ENCODE measurements at places on chromosomes 5 and 9. TPM values are rescaled to one million over a fixed set of nuclear protein-coding genes. Genes with fewer than 3 reads are reported as not detected.

PCBD2 gene
- 9.6 TPM for polyA plus RNA-seq

OBP2B gene
- polyA plus RNA-seq = not detected

GHR gene
- not detected for polyA plus RNA-seq

SPARC gene
- not detected for polyA plus RNA-seq

PCDHB4 gene
- polyA plus RNA-seq = not detected

- no peaks in the 10 kb centered on the region for H3K27me3 ChIP-seq
- H3K27ac ChIP-seq = no peak overlapping the region
- H3K4me1 ChIP-seq = no peaks in the 10 kb centered on the region
- H3K4me3 ChIP-seq = no peak overlapping the region
- H3K36me3 ChIP-seq = no peaks in the 10 kb centered on the region
- no peak for DNase-seq
Measured at GRCh38 chr5:171596391-171596878, 177.0 kb downstream of the FGF18 start.

DNA sequence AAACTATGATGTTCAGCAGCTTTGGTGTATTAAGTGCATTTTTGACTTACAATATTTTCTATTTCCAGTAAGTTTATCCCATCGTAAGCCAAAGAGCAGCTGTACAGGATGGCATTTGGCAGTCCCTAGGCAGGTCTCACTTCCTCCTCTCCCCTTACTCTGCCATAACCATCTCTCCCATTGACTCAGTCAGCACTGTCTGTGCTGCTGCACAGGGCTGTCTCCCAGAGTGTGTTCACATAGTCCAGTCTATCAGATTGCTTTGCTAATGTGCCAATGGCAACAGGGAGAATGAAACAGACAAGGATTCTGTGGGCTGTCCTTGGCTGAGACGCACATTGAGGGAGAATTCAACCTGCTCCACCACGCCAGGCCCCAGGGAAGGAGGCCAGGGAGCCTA is 47.0 kb upstream of the CAST start:
- no peaks in the 10 kb centered on the region for H3K36me3 ChIP-seq
- no peaks in the 10 kb centered on the region for H3K27me3 ChIP-seq
- no peak overlapping the region for H3K4me3 ChIP-seq
- H3K4me1 ChIP-seq = peaks cover 3% of the 10 kb centered on the region
- H3K27ac ChIP-seq = no peak overlapping the region

GRCh38 chr9:90288275-90288639 is 354.4 kb downstream of the DIRAS2 start:
- no peak for DNase-seq
- H3K4me1 ChIP-seq = no peaks in the 10 kb centered on the region
- no peak overlapping the region for H3K27ac ChIP-seq

DNA sequence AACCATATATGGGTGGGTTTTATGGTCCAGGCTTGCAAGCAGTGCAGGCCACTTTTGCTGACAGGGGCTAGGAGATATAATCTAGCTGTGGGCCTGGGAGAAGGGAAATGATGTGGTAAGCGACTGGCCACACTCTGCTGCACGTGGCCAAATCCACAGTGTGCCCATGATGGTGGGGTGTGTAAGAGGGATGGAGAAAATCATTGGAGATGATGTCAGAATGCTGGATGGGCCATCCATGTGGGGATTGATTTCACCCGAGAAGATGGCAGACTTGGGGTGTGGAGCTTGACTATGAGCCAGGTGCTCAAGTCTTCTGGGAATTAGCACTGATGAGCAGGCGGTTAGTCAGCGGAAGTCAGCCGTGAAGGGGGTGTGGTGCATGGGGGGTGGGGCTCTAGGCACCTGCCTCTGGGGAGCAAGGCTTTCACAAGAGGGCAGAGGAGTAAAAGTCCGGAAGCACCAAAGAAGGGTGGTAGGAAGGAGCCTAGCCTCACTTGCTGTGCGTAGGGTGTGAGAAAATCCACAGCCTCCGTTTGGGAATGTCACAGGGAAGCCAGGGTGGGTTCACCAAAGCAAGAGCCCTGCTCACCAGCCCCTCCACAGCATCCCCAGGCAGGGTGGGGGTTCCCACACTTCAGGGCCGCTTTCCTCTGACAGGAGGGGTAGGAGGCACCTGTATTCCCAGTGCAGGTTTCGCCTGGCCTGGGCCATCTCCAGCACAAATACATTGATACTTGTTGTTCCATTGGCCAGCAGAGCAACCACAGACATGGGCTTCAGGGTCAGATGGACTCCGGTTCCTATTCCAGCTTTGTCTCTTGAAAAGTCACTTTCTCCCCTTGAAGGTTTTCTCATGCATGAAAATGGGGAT is 44.5 kb upstream of the ANGPTL2 start:
- DNase-seq = no peak
- H3K27me3 ChIP-seq = no peaks in the 10 kb centered on the region
- H3K27ac ChIP-seq = no peak overlapping the region
- H3K36me3 ChIP-seq = no peaks in the 10 kb centered on the region
- H3K4me1 ChIP-seq = no peaks in the 10 kb centered on the region

DNA sequence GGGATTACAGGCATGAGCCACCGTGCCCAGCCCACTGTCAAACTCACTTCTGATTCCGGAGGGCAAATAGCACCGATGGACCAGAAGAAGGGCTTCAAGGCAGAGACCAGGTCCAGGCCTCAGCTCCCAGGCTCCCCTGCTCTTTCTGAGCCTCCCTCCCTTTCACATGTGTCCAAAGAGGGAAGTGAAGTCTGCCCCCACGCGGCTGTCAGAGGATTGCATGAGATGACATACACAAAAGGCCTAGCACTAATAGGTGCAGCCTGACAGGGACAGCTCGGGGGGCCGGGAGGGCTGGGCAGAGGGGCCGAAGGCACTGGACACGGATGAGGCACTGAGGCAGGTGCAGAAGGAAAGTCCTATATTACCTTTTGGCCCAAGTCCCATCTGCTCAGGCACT is 16.1 kb downstream of the FBP1 start:
- H3K27me3 ChIP-seq = no peaks in the 10 kb centered on the region
- no peaks in the 10 kb centered on the region for H3K4me1 ChIP-seq
- no peaks in the 10 kb centered on the region for H3K36me3 ChIP-seq
- no peak overlapping the region for H3K27ac ChIP-seq

GRCh38 chr5:14185326-14186058 is 42.4 kb downstream of the TRIO start:
- H3K4me1 ChIP-seq = no peaks in the 10 kb centered on the region
- no peak overlapping the region for H3K4me3 ChIP-seq
- H3K27me3 ChIP-seq = no peaks in the 10 kb centered on the region
- no peaks in the 10 kb centered on the region for H3K36me3 ChIP-seq
- H3K27ac ChIP-seq = no peak overlapping the region
- DNase-seq = no peak

GRCh38 chr5:72749362-72749997 is 67.0 kb upstream of the TNPO1 start:
- H3K4me3 ChIP-seq = no peak overlapping the region
- H3K36me3 ChIP-seq = no peaks in the 10 kb centered on the region
- no peaks in the 10 kb centered on the region for H3K27me3 ChIP-seq
- no peaks in the 10 kb centered on the region for H3K4me1 ChIP-seq
- H3K27ac ChIP-seq = no peak overlapping the region

DNA sequence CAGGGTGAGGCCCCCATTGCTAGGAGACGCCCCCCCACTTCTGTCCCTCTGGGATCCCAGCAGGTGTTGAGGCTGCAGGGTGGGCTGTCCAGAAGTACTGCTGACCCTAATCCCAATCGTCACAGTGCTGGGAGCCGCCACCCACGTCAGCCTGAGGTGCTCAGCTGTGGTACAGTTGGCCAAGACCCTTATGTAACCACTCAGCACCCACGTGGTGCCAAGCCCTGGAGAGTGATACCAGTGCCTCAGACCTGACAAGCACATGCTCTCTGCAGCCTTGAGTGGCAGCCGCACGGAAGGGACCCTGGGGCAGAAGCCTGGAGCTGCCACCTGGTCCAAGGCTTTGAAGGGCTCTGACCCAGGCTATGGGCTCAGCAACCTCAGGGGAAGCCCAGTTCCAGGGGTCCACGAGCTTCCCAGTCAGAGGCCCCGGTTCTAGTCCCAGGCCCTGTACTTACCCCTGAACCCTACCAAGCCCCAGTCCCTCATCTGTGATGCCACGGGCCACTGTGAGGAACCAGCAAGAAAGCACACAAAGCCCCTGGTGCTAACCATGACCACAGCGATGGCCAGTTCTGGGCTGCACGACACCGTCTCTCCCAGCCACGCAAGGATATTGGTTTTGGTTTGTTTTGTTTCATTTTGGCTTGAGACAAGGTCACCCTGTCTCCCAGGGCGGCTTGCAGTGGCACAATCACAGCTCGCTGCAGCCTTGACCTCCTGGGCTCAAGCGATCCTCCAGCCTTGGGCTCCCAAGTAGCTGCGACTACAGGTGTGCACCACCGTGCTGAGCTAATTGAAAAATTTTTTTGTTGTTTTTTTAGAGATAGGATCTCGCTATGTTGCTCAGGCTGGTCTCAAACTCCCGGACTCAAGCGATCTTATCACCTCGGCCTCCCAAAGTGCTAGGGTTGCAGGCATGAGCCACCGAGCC is 50.7 kb downstream of the DBH start:
- no peak overlapping the region for H3K4me3 ChIP-seq
- no peaks in the 10 kb centered on the region for H3K27me3 ChIP-seq
- H3K36me3 ChIP-seq = no peaks in the 10 kb centered on the region
- H3K27ac ChIP-seq = no peak overlapping the region
- H3K4me1 ChIP-seq = peaks cover 38% of the 10 kb centered on the region

- no peak for DNase-seq
- H3K4me1 ChIP-seq = no peaks in the 10 kb centered on the region
- H3K36me3 ChIP-seq = no peaks in the 10 kb centered on the region
- H3K4me3 ChIP-seq = no peak overlapping the region
- H3K27ac ChIP-seq = no peak overlapping the region
Measured at GRCh38 chr5:104512063-104512825, 949.7 kb upstream of the NUDT12 start.

DNA sequence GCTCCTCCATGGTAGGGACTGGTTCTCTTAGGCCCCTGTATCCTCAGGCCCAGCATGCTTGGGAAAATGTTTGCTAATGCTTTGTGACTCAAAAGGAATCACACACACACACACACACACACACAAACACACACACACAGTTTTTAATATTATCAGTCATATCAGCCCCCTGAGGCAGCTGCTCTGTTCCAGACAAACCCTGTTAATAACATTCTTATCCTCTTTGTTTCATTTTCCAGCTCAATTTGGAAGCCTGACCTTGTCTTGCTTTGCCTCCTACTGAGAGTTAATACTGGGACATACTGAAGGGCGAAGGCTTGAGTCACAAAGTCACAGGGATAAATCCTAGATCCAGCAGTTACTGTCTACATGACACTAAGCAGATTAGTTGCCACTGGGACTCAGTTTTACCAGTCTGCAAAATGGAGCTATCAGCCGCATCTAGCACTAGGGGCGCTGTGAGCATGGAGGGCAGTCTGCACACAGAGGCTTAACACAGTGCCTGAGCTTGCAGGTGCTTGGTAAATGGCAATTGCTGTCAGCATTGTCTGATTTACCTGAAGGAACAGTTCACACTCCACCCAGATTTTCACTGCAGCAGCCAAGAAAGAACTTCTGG is 37.1 kb upstream of the KCNMB1 start:
- DNase-seq = no peak
- no peaks in the 10 kb centered on the region for H3K36me3 ChIP-seq
- no peak overlapping the region for H3K4me3 ChIP-seq
- no peak overlapping the region for H3K27ac ChIP-seq
- no peaks in the 10 kb centered on the region for H3K4me1 ChIP-seq
- H3K27me3 ChIP-seq = no peaks in the 10 kb centered on the region

GRCh38 chr9:95809686-95810085 is 65.8 kb upstream of the ERCC6L2 start:
- no peak overlapping the region for H3K4me3 ChIP-seq
- no peaks in the 10 kb centered on the region for H3K36me3 ChIP-seq
- H3K27ac ChIP-seq = no peak overlapping the region
- DNase-seq = no peak

DNA sequence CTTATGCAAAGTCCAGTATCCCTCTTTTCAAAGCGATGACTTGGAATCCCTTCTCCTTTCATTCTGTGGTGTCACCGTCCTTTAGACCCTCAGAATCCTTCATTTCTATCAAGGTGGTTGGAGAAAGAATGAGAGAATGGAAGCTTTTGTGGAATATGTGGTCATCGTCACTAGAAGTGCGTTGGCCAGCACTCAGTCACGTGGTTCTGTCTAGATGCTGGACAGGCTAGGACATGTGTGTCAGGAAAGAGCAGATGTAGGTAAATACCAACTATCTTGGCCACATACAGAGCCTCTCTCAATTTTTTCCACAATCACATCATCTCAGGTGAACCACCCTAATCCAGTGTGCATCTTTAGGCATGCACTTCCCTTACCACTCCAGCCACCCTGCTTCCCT is 206.0 kb downstream of the ARRDC3 start:
- no peak overlapping the region for H3K27ac ChIP-seq
- no peaks in the 10 kb centered on the region for H3K27me3 ChIP-seq
- no peak overlapping the region for H3K4me3 ChIP-seq
- no peaks in the 10 kb centered on the region for H3K36me3 ChIP-seq
- H3K4me1 ChIP-seq = no peaks in the 10 kb centered on the region

DNA sequence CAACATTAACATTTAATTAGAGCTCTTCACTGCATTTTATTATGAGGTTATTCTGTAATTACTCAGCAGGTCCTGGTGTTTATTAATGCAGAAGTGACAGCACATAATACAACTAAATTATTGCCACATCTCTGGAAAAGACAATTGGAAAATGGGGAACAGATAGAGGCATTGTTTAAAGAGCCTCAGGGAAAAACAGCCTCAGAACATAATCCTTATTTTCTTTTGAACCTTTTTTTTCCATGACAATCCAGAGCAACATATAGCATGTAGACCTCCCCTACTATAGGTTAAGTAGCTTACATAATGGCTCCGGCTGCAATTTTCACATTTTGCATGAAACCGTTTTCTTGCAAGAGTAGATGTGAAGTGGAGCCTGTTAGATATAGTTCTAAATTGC is 87.2 kb downstream of the RMI1 start:
- H3K27me3 ChIP-seq = no peaks in the 10 kb centered on the region
- no peaks in the 10 kb centered on the region for H3K36me3 ChIP-seq
- no peak for DNase-seq
- no peaks in the 10 kb centered on the region for H3K4me1 ChIP-seq
- no peak overlapping the region for H3K27ac ChIP-seq

- H3K36me3 ChIP-seq = no peaks in the 10 kb centered on the region
- no peak for DNase-seq
- H3K4me1 ChIP-seq = no peaks in the 10 kb centered on the region
- H3K4me3 ChIP-seq = no peak overlapping the region
- H3K27ac ChIP-seq = no peak overlapping the region
- H3K27me3 ChIP-seq = no peaks in the 10 kb centered on the region
Measured at GRCh38 chr9:118331622-118332045, 627.4 kb downstream of the TLR4 start.

GRCh38 chr5:68318955-68319705 is 103.6 kb downstream of the PIK3R1 start:
- H3K4me3 ChIP-seq = no peak overlapping the region
- H3K4me1 ChIP-seq = peaks cover 8% of the 10 kb centered on the region
- no peak for DNase-seq
- H3K36me3 ChIP-seq = no peaks in the 10 kb centered on the region
- no peak overlapping the region for H3K27ac ChIP-seq

- no peaks in the 10 kb centered on the region for H3K27me3 ChIP-seq
- no peaks in the 10 kb centered on the region for H3K4me1 ChIP-seq
- H3K27ac ChIP-seq = no peak overlapping the region
- no peaks in the 10 kb centered on the region for H3K36me3 ChIP-seq
- H3K4me3 ChIP-seq = no peak overlapping the region
- no peak for DNase-seq
Measured at GRCh38 chr5:156693113-156693512, 157.0 kb upstream of the PPP1R2B start.

- no peaks in the 10 kb centered on the region for H3K27me3 ChIP-seq
- H3K27ac ChIP-seq = no peak overlapping the region
- DNase-seq = no peak
- H3K36me3 ChIP-seq = peaks cover 9% of the 10 kb centered on the region
- no peak overlapping the region for H3K4me3 ChIP-seq
- H3K4me1 ChIP-seq = no peaks in the 10 kb centered on the region
Measured at GRCh38 chr5:133977858-133978257, 9.4 kb upstream of the C5orf15 start.

Data from CD8-positive, alpha-beta memory T cell (primary cell).